Muscle of leg (tissue), 16 donors: ENCODE measurements at places on chromosomes 12 and 14. TPM values are rescaled to one million over a fixed set of nuclear protein-coding genes. Genes with fewer than 3 reads are reported as not detected.

SERPINA3 gene
- total RNA-seq = 0.09 TPM

CRACR2A gene
- total RNA-seq = 1.3 TPM

C12orf60 gene
- total RNA-seq = 1.4 TPM

SYNE2 gene
- total RNA-seq = 50.0 TPM

CMKLR1 gene
- total RNA-seq = 3.0 TPM
